ENCODE measurements at places on chromosomes 12 and 14. TPM values are rescaled to one million over a fixed set of nuclear protein-coding genes. Genes with fewer than 3 reads are reported as not detected.

GPR137C gene
- 0.17 TPM for polyA plus RNA-seq

SINHCAF gene
- polyA plus RNA-seq, result 12.4 TPM

RBP5 gene
- 1.9 TPM for polyA plus RNA-seq

CAND1 gene
- 27.9 TPM for polyA plus RNA-seq

PHLDA1 gene
- 3.8 TPM for polyA plus RNA-seq

IRF9 gene
- polyA plus RNA-seq, result 79.1 TPM

BATF gene
- polyA plus RNA-seq, result 17.2 TPM

DYNC1H1 gene
- polyA plus RNA-seq, result 62.7 TPM

Data from adipose tissue (tissue), 3 donors.